ENCODE measurements at places on chromosomes 4 and X.
A peak's percentile ranks its signal among the peaks of the same experiment; 100 is the strongest.

- DNase-seq = no peak
These were observed 75.4 kb downstream of the MBNL3 start for GRCh38 chrX:132413459-132413858.

DNA sequence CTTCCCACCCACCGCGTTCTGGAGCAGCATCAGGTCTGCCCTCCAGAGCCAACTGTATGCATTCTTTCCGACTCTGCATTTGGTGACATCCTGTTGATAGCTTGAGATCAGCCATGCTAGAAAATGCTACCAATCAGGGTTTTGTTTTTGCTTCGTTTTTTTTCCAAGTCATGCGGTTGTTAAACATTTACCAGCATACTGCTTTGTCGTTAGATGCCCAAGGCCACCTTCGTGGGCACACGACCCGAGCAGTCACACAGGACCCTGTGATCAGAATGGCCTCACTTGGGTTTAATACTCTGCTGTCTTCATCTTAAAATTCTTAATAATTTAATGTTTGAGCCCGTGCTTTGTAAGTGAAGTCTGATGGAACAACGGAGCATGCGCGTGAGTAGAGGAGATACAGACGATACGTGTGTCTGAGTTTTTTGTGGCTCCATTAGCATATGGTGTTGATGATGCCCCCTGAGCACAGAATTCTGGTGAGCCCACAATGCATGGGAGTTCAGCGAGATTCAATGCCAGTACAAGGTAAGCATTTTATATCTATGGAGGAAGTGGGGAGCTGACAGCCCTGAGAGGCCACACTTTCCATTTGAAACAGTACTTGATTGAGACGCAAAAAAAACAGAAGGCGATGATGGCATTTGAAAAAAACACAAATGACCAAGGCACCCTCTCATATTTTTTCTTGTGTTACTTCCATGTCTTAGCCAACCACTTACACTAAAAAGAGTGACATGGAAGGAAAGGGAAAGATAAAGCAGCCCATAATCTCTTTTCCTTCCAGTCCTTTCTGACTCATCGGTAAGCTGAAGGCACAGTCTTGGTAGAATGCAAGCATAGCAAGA is 323.6 kb downstream of the BCOR start:
- DNase-seq = no peak

DNA sequence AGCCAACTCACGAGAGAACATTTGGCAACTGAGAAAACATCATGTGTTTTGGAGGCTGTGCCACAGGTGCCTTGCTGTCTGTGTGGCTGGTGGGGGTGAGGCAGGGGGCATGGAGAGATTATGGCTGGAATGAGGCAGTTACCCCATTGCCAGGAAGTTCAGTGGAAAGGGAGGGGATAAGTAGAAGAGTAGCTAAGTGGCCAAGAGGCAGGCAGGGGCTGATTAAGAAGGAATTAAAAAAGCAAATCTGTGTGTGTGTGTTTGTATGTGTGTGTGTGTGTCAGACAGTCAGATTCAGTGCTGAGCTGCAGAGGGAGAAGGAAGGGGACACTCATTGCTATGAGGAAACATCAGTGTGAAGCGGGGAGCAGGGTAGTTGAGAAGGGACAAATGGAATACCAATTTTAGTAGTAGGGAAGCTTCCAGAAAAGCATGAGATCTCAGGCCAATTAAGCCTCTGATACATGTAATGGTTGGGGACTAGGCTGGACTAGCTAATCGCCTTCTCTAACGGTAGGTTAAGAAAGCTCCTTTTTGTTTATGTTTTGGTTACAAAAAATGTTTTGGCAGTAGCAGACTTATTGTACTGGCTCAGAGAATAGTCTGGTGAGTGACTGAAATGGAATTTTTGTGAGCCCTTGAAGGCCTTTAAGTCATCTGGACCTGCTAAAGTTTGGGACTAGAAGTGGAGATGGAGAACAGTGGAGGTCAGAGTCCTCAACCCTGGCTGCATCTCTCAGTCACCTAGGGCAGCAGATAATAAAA is 18.5 kb downstream of the TMEM164 start:
- no peak for DNase-seq

GRCh38 chrX:53813670-53814440 is 127.3 kb upstream of the HUWE1 start:
- DNase-seq = no peak

DNA sequence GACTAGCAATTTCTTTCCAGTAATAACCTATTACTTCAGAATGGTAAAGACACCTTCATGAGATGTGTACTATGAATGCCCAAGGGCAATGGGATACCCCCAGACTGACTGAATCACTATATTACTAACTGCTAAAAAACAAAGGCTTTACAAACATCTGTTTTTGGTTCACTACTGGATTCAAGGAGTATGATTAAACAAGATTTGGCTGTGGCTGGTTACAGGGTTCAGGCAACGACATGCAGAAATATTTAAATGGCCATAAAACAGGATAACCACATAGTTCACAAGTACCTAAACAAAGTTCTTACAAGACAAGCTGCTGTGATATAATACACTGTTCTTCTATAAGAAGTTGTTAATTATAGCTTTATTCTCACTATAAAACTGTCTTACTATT is 128.2 kb downstream of the FRYL start:
- DNase-seq = no peak

- DNase-seq = no peak
These were observed 55.5 kb upstream of the SMIM10 start for GRCh38 chrX:134935276-134935675.

GRCh38 chr4:2417765-2418649 is at the start of gene ZFYVE28:
TSS of gene ZFYVE28 (minus strand) at chr4:2418645. CDS start at chr4:2418323, 322 bp downstream.
- no peak for DNase-seq

- DNase-seq = no peak
These were observed 77.0 kb upstream of the STOX2 start for GRCh38 chr4:183828125-183828524.

GRCh38 chr4:155745984-155746383 is 12.8 kb upstream of the GUCY1B1 start:
- DNase-seq = no peak

DNA sequence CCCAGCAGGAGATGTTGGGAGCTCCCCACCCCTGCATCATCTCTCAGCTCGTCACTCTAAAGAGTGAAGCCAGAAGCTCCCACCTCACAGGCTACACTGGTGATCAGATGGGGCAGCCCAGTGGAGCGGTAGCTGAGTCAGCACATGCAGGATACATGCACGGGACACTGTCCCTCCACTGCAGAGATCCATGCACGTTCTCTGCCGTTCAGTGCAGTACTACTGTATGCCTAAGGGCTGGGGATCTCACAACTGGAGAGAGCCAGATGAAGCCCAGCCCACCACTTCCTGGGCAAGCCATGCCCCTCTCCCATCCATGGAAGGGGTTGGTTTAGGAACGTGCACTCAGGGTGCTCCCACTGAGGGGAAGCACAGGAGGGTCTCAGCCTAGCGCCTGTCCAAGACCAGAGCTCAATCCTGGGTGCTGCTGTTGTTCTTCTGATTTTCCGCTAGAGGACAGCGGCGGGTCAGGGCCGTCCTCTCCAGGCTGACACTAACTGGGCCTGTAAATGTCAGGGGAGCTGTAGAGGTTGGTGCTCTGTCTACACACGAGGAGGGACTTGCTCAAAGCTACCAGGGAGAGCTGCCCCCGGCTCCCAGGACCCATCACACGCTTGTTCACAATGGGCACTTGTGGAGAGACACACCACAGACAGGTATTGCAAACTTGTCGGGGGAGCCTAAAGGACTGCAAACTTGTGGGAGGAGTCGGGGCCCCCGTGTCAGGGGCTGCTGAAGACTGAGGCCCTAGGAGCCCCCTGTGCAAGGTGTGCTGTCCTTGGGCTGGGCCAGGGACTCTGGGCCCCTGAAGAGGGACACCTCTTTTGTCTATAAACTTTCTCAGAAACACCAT is 18.2 kb upstream of the ABLIM2 start:
- no peak for DNase-seq

DNA sequence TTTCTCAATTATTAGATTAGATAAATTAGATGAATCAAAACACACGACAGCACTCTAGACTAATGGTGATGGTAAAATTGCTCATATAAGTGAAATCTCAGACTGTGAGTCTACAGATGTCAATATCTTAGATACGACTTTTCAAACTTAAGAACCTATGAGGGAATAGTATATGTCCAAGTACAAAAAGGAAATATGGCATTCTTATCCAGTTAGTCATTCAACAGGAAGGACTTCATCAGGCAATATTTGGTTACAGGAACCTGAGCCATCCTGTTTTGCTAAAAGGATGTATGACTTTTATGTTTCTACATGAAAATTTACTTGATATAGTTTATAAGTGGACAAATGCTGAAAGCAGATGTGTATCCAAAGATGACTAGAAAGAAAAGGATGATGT is 107.0 kb downstream of the CT47B1 start:
- no peak for DNase-seq

- no peak for DNase-seq
These were observed 74.1 kb upstream of the MAOA start for GRCh38 chrX:43581888-43582539.

- DNase-seq = no peak
These were observed 799 bp downstream of the XPNPEP2 start for GRCh38 chrX:129739578-129739977.

GRCh38 chrX:120672389-120672788 is 42.5 kb upstream of the C1GALT1C1 start:
- DNase-seq = no peak

DNA sequence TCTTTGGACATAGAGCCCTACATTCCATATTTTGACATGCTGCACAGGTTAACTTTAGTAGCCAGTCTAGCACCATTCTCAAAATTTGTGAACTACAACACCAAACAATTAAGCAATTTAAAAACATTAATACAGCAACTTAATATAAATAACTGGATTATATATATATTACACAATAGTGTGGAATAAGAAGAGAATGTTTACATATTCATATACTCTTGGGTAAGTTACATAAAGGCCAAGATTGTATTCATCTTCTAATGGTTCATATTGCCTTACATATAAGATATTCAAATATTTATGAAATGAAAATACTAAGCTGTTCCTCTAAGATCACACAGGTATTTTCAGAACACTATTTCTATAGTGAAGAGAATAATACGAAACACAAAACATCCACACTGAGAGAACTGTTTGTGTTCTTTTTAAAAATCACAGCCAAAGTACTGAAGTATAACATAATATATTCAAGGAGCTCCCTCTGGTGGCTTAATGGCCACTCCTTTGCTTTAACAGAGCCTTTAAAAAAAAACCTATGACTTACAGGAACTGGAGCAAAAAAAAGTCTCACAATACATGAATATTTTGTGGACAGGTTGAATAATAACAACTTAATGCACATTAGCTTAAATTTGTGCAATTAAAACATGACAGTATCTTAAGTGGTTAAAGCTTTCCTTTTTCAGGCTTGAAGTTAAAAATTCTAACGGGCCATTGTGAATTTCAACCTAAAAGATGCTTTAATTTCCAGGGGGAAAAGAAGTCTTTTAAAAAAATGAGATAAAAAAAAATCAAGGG is 46.2 kb downstream of the NEK1 start:
- no peak for DNase-seq

- DNase-seq = no peak
These were observed 240.1 kb upstream of the CTSO start for GRCh38 chr4:156193800-156194199.

- no peak for DNase-seq
These were observed 67.9 kb upstream of the OGT start for GRCh38 chrX:71464968-71465367.

DNA sequence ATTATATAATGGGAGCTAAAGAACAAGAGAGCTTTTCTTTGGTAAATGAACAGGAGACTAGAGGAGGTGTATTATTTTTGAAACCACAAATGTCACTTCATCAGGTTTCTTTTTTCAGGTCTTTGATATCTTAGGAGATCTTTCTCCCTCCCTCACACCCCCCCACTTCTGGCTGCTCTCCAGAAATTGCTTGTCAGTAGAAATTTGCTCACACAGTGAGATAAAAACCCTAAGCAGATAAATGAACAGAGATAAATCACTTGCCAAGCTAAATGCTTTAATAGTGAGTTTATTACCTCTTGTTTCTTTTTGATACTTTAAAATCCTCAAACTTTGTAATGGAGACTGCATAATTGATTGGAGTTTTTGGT is 421.2 kb upstream of the TENM3 start:
- peak; percentile 41 for DNase-seq

GRCh38 chrX:20802036-20802435 is 535.3 kb upstream of the RPS6KA3 start:
- no peak for DNase-seq

DNA sequence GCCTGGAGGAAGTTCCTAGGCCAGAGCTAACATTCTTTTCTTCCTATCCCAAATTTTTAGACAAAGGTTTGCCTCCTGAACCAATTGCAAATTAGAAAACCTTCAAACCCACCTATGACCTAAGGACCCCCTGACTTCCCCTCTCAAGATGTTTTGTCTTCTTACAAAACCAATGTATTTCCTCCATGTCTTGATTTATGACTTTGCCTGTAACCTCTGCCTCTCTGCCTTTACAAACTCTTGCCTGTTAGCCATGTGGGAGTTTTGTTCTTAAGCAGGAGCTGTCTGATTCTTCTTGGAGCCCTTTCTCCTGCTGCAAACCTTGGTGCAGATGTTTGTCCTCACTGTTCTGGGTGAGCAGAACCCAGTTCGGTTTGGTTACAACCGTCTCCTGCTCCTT is 222.3 kb upstream of the BOD1L1 start:
- DNase-seq = no peak

- no peak for DNase-seq
These were observed 6.6 kb upstream of the AVPR2 start for GRCh38 chrX:153897899-153898298.

- DNase-seq = no peak
These were observed 837.4 kb downstream of the PCDH19 start for GRCh38 chrX:99572711-99573110.

- DNase-seq = no peak
These were observed 72.9 kb upstream of the STIM2 start for GRCh38 chr4:26787461-26788340.

- DNase-seq = no peak
These were observed 1168.3 kb upstream of the PCDH7 start for GRCh38 chr4:29551821-29552220.

DNA sequence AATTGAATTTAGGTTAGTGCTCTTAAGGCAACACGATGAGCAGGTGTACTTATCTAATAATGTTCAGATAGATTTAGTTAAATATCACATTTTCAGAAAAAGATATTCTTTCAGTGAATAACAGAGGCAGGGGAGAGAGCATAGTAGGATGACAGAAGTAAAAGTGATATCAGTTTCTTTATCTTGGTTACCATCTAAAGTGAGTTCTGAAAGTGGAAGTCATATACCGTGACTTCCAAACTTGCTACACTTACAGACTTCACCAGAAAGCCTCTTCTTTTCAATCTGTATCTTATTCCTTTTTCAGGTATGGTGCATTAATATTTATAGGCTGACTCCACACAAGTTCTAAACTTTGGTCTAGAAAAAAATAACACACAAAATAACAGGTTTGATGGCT is 124.9 kb downstream of the POU4F2 start:
- no peak for DNase-seq

- peak; percentile 47 for DNase-seq
These were observed 39.6 kb downstream of the CLCN3 start for GRCh38 chr4:169659716-169660670.

GRCh38 chr4:155681886-155682285 is 15.2 kb downstream of the GUCY1A1 start:
- no peak for DNase-seq

- DNase-seq = no peak
These were observed at the start of gene SLC38A5 for GRCh38 chrX:48470110-48470832. TSS of gene SLC38A5 (minus strand) at chrX:48470260. CDS start at chrX:48467924, 2,336 bp downstream.

GRCh38 chr4:151678048-151678872 is 82.5 kb downstream of the GATB start:
- no peak for DNase-seq

GRCh38 chr4:26354491-26354890 is 33.7 kb downstream of the RBPJ start:
- no peak for DNase-seq

GRCh38 chr4:27066591-27066990 is 205.9 kb downstream of the STIM2 start:
- no peak for DNase-seq

- no peak for DNase-seq
These were observed 86.2 kb downstream of the ABLIM2 start for GRCh38 chr4:8072235-8072968.
